Activated CD4-positive, alpha-beta T cell treated with anti-CD3 and anti-CD28 coated beads for 24 hours (primary cell): ENCODE measurements at places on chromosomes 5 and 9.

GRCh38 chr5:69516769-69517168, 24.2 kb downstream of the OCLN start:
- DNase-seq: no peak

- DNase-seq: no peak
Observed at GRCh38 chr9:33161011-33161588, 6.0 kb downstream of the B4GALT1 start.

GRCh38 chr9:23554686-23555085, 271.4 kb downstream of the ELAVL2 start:
- DNase-seq: no peak

- DNase-seq: no peak
Observed at GRCh38 chr5:140794595-140795258, at the start of gene PCDHA2. TSS of gene PCDHA2 (plus strand) at chr5:140794852.

DNA sequence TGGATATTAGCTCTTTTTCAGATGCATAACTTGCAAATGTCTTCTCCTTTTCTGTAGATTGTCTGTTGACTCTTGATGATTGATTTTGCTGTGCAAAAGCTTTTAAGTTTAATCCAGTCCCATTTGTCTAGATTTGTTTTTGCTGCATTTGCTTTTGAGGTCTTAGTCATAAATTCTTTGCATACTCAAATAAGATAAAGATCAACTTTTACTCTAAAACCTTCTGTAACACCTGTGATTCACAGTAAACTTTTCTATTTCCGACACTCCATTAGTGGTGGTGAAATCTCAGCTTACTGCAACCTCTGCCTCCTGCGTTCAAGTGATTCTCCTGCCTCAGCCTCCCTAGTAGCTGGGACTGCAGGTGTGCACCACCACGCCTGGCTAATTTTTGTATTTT, 239.0 kb upstream of the ST8SIA4 start:
- no peak for DNase-seq

- DNase-seq: no peak
Observed at GRCh38 chr9:133813749-133814585, 75.8 kb upstream of the SARDH start.

DNA sequence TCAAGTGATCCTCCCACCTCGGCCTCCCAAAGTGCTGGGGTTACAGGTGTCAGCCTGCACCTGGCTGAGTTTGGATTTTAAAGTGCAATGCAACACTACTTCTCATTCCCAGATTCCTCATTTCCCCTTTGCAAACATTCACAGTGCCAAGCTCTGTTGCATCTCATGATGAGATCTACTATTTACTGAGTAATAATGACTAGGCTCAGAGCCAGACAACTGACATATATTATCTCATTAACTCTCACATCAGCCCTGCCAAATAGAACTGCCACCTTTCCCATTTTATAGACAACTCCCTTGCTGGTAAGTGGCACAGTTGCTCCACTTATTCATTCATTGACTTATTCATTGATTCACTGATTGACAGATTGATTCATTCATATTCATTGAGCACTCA, 7.0 kb downstream of the PDE6A start:
- no peak for DNase-seq

DNA sequence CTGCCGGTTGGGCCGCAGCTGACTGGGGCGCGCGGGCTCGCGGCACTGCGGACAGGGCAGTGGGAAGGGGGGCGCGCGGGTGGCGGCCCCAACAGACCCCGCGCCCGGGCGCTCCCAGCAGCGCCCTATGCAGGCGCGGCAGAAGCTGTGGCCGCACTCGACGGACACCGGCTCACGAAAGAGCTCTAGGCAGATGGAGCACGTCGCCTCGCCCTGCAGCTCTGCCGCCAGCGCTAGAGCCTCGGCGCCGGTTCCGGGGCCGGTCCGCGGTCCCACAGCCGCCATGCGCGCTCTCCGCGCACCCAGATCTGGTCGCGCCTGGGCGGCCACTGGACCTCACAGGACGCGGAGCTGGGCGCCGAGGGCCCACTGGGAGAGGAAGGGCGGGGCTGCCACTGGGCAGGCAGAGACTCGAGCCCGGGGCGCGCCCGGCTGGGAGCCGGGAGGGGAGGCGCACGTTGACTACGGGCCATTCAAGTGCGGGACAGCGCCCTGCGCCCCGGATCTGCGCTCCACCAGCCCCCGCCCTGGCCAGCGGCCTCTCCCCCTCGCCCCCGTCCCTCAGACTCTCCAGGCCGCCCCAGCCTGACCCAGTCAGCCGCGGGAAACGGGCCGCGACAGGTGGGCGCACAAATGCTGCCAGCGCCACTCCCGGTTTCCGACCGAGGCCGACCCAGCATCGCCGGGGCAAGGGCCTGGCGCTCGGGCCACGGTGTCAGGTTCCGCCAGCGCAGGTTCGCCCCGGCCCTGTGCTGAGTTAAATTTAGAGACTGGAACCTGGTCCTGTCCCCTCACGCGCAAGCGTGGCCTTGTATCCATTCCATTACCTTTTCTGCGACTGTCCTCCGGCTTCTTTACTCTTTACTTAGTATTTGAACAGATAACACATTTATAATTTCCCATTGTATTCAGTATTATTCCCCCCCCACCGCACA, at the start of gene TRIM7:
TSS of gene TRIM7 (minus strand) at position 371 of the 935 bp plus-strand sequence. CDS start at position 285, 86 bp downstream.
- no peak for DNase-seq

DNA sequence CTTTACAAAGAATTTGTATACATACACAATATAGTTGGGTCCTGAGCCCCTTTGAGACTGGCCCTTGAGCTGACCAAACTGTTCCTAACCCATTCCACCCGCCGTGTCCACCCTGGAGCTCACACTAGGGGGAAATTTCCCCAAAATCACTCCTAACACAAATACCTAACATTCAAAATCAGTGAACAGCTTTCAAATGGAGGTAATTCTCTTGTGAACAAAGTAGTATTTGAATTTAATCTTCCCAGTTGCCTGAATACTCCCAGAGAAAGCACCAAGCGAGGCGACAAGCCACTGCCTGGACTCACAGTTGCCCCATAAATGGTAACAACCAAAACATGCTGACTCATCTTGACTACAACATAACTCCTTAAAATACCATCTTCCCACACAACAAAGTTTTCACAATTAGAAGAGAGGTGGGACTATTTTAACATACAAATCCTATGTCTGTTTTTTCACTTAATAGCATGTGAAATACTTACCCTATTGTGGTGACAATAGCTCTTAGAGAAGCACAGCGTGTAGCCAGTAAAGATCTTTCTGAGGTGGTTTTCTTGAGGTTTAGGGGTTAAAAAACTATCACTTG, 31.7 kb upstream of the SCAMP1 start:
- no peak for DNase-seq

DNA sequence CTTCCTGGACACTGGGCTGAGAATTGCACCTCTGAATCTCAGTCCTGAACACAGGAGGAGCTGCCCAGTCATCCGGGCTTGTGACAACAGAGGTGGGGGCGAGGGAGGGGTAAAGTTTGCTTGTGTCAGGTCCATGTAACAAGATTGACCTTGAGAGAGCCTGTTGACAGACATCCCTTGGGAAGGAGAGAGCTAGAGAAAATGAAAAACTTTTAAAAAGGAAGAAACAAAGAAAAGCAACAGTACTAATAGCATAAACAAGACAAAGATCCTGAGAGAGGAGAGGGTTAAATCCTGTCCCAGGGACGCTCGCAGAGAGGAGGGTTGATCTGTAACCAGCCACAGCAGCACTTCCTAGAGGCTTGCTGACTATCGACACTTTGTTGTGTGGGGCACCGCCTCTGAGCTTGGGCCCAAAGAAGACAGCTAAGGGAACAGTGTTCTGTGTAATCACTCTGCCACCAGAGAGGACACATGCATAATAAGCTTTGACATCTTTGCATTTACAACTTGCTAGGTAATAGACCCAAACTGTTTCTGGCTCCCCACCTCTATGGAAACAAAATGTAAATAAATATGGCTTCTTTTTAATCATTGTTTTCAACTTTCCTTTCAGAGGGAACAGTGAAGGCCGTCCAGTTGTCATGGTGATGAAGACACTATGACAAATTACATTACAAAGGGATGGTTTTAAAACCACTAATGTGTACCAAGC, 363.7 kb downstream of the CSNK1G3 start:
- no peak for DNase-seq

DNA sequence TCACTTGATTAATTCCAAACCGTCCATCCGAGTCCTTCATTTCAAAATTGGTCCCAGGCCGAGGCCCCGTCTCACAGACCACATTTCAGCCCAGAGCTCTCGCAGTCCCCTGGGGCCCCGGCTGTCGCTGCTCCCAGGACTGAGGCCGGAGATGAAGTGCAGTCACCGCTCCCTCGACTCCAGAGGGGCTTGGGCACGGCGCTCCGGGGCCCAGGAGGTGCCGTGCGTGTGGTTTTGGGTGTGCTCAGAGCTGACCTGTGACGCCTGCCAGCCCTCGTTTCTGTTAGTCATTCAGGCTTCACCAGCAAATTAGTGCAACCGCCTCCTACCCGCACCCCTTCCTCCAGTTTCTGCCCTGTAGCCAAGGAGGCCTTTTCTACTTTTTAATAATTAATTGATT, 48.7 kb upstream of the PHYKPL start:
- no peak for DNase-seq

DNA sequence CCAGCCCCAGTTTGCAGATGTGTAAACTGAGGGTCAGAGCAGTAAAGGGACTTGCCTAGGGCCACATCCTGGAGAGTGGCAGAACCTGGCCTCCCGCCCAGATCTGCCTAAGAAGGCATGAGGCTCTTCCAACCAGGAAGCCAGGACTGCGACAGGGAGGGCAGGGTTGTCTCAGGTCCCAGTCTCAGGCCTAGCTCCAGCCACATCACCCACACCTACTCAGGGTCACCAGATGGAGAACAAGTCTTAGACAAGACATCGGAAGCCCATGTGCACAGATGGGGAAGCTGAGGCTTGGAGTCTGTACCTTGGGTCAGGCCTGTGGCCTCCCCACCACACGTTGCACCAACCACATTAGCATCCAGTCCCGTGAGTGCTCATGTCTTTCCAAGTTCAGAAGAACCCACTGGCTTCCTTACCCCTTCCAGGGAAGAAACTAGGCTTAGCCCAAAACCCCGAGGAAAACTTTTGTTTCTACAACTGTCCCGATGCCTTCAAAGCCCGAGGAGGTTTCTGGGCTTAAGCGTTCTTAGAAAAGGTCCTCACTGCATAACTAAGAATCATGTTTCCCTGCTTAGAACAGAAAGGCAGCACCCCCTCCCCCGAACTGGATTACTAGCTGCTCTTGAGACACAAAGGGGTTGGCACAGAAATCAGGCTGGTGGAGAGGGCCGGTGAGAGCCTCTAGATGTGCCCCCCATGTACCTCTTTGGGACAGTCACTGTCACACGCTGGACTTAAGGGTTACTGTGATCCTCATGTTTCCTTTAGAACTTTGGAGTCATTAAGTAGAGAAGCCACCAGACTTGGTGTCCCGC, 2.2 kb downstream of the FAM78A start:
- no peak for DNase-seq

DNA sequence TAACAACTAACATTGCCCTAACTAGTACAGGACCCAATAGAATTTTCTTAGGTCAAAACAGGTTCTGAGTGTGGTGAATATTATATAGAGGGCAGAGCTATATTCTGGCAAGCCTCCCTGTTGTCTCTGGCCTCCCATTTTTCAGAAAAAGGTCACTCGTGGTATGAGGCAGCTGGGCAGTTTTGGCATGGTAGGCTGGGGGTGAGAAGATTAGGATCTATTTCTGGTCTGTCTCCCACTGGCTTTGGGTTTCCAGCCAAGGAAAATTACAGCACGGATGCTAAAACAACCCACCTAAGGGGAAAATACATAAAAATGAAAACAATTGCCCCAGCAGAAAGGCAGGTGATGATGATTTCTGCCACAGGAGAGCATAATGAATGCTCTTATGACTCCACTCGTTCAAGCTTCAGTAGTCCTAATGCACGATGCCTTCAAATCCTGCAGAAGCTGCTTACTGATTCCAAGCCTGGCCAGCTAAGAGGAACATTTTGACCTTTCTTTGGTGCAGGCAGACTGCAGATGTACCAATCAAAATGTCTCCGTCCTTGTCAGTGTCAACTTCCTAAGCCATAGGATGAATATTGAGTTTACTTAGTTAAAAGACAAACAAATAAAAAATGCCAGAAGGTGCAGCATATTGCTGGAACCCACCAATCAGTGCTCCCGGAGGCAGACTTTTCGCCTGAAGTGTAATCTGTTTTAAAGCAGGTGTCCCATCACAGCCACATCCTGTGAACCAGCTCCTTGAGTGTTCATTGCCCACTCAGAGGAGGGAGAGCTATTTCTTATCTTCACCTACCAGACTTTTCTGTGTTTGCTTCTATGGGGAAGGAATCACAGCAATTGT, 435.4 kb downstream of the ZSWIM6 start:
- no peak for DNase-seq

DNA sequence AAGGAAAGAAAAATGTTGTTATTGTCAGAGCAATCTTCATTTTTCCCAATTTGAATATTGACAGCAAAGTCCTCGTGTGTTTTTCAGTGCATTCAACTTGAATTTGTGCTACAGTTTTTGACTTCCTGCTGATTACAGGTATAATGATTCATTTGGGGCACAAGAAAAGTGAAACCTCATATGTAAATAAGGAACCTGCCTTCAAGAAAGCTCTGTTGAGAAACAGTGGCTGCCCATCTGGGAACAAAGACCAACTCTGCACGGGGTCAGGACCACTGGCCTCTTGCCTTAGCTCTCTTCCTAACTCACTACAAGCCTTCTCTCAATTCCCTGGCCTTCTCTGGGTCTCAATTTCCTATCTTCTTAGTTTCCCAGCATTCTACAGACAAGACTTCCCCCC, 21.0 kb downstream of the TIMD4 start:
- no peak for DNase-seq

GRCh38 chr5:87499478-87500410, 87.0 kb upstream of the CCNH start:
- DNase-seq: no peak

DNA sequence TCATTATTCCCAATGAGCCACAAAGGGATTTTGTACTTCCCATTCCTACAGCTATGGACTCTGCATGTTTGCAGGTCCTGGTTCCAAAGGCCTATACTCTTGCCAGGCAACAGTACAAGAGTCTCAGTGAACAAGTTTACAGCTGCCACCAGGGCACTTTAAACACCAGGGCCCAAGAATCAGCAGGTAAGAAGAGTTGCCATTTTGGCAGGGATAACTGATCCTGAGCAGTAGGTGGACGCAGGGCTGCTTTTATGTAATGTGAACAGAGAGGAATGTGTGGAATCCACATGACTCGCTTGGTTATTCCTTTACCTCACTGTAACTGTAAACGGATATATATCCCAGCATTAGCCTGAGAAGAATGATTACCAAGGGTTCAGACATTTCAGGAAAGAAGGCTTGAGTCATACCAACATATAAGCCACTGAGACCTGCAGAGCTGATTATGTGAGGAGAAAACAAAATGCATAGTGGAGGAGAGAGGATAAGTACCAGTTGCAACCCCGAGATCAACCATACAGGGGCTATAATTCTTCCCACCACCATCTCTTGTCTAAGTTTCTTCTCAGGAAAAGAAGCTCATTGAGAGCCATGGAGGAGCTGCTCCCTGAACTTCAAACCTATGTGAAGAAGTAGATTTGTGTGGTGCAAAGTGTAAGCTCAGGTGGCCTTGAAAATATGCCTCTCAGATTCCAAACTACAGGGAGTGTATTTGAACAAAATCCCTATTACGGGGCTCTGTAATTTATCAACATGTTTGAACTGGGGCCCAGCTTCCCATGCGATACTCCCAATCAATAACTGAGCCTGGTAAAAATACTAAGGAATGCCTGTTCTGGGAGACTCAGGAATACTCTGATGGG, 24.6 kb downstream of the RAPGEF6 start:
- no peak for DNase-seq
